HuH-7 (cell line): ENCODE measurements at places on chromosomes 2 and 18.
A peak's percentile ranks its signal among the peaks of the same experiment; 100 is the strongest.

DNA sequence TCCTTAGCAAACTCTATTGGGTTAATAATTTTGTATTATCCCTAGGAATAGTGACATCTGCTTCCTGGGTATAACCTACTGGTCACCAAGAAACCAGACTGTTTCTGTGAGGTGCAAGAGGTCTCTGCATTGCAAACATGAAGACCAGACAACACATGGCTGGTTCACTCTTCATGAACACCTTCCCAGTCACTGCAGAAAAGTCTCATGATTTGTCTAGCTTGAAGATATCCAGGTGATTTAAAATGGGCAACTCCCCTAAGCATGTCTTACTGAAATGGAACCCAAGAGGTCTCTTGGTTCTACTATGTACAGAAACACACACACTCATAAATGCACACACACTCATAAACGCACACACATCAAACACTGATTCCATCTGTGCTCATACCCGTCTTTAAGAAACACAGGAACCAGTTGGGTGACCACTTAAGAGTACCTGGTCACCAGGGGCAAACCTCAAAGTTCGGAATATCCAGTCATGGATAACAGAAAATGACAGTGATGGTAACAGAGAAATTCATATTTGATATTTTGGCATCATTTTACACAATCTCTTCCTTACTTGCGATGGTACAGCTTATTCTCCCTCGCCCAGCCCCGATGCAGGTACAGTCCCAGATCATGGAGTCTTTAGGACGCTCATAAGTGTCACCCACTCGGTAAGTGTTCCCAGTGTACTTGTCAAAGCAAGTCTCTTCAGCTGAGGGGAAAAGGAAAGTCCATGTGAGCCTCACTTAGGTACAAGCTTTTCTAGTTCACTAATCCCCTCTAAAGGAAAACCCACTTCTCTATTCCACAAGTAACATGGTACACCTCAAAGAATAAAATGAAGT lies 2.9 kb downstream of the FN1 start:
- DNase-seq = no peak

DNA sequence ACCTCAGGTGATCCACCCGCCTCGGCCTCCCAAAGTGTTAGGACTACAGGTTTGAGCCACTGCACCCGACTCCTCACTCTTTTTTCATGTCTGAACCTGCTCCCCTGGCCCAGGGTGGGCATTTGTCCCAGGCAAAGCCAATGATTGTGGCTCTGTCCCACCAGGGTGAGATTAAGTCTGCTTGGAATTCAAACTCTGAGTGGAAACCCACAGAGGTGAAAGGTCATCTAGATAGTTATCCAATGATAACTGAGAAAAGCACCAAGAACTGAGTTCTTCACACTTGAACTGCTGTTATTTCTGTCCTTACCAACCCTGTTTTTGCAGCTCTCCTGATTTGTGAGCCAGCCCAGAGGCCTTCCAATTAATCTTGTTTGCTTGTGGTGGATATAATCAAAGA lies 62.4 kb upstream of the ACVR1 start:
- DNase-seq = peak; percentile 35

DNA sequence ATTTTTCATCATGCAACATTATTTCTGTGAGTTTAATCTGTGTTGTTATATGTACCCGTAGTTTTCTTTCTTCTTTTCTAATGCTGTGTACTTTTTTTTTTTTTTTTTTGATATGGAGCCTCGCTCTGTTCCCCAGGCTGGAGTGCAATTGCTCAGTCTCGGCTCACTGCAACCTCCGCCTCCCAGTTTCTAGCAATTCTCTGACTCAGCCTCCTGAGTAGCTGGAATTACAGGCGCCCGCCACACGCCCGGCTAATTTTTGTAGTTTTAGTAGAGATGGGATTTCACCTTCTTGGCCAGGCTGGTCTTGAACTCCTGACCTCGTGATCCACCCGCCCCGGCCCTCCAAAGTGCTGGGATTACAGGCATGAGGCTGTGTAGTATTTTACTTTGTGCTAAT lies 155.4 kb downstream of the GALR1 start:
- no peak for DNase-seq

DNA sequence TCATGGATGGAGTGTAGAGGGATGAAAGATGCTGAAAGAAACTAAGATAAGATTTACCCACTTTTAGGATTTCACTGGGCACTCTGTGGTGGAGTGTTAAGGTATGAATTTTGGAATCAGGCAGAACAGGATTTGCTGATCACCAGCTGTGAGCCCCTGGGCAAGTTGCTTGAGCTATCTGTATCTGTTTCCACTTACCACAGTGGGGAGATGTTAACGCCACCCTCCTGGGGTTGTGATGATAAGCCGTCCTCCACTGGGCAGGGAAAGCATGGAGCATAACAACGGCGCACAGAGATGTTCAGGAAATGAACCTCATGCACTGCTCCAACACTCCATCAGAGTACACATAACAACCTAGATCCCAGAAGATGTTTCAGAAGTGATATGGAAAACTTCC lies 160.6 kb downstream of the MTCL1 start:
- DNase-seq = no peak

- DNase-seq = peak; percentile 83
These were observed 47.6 kb downstream of the PDCL3 start for GRCh38 chr2:100610381-100610831.

- DNase-seq = no peak
These were observed 75.5 kb downstream of the TRABD2A start for GRCh38 chr2:84805250-84805958.

DNA sequence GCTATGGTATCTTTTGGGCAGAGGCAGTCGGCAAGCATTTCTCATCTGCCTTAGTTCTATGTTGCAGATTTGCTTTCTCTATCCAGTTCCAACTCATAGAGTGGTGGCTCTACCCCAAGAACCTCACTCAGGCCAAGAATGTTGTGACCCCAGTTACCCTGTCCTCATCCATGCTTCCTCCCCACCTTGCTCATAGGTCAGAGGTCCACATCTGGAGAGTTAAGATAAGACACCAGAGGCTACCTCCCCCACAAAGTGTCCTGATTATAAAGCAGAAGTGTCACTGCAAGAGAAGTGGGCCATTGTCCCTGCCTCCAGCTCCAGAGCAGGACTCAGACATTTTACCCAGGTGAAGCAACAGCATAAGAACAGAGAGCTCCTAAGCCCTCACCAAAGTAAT lies 276.8 kb upstream of the CHST9 start:
- no peak for DNase-seq

DNA sequence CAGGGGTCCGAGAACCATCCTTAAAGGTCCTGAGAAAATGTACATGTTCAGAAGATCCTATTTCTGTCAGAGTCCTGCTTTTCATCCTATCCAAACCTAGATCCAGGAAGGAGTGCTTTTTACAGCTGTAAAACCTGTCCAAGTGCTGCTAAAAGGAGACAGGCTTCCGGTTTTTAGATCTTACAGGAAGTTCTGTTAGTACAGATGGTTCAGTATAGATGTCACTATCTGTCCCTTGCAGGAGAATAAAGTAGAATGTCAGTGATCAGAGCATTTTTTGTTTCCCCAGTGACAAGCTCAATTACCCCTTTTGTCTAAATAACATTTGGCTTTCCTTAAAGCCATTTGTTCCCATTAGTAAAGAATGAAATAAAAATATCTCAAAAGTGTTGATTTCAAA lies 98.3 kb downstream of the NRP2 start:
- DNase-seq = no peak

- DNase-seq = no peak
These were observed 73.1 kb downstream of the MYCN start for GRCh38 chr2:16013359-16013911.

GRCh38 chr2:174340400-174341292 lies 5.9 kb downstream of the SP9 start:
- no peak for DNase-seq

DNA sequence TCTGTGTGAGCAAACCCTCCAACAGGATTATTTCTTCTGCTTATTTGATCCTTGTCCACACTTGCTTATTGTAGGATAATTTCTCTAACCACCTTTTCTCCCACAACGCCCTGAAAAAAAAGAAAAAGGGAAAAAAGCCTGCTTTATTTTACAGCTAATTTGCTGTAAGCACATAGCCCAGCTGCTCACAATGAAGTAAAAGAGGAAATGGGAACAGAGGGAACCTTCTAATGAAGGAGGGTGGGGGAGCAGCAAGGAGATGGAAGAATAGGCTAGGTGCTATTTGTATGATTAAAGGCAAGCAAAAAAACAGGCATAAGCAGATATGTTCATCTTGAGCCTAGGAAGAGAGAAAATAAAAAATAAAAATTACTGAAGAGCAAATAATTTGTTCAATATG lies 331.6 kb downstream of the TXNL1 start:
- DNase-seq = no peak

DNA sequence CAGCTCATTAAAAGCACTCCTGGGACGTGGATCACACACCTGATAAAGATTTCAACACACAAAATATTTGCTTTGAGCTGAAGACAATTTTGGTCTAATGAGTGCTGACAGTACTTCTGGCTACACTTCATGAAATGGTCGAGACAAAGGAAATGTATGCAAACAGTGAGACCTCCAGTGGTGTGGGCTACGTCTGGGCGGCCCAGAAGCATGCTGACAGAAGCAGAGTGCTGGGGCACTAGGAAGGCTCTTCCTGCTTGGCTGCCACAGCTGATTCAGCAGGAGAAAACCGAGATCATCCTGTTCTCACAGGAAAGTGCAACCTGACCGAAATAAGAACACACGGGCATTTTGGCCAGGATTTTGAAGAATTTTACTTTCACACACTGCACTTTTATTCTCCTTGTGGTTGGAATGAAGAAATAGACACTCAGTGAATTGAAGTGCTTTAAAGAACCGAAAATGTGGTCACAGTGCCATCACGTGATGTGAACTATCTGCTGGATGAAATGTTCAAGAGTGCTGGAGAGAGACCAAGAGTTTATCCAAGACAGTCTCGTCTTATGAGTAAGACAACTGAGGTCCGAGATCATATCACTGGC lies 149.5 kb downstream of the CCBE1 start:
- no peak for DNase-seq

DNA sequence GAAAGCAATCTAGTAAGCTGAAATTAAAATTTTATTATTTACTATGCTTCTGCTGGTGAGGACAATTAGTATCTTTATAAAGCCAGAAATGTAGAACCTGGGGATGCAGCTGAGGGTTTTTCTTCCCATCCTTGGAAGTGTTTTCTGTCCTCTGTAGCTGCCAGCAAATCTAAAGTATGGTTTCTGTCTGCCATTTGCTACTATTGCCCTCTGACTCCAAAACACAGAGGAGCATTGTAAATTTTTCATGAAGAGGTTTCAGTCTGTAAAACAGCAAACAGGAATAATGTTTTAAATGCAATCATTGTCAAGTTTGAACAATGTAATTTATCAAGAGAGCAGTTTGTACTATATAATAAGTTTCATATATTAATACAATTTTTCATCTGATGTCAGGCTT lies 258.8 kb downstream of the ZNF407 start:
- DNase-seq = no peak

- DNase-seq = peak; percentile 49
These were observed 925 bp downstream of the SESTD1 start for GRCh38 chr2:179263446-179264367.

DNA sequence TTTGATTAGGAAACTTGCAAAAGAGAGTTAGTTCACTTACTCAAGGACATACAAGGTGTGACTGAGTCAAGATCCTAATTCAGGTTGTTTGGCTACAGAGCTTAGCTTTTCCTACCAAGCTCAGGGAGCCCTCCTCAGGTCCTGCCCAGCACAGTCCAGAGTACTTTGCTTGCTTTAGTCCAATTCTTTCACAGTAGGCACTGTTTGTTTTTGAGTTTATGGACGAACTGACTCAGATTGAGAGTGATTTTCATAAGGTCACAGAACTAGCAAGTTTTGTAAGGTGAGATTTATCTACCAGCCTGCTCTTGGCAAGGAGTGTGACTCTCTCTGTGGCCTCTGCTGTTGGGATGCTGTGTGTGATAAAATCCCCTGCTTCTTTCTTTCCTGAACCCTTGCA lies 310.5 kb downstream of the PTPRM start:
- DNase-seq = no peak

- no peak for DNase-seq
These were observed 148.6 kb upstream of the FIGN start for GRCh38 chr2:163884416-163884815.

DNA sequence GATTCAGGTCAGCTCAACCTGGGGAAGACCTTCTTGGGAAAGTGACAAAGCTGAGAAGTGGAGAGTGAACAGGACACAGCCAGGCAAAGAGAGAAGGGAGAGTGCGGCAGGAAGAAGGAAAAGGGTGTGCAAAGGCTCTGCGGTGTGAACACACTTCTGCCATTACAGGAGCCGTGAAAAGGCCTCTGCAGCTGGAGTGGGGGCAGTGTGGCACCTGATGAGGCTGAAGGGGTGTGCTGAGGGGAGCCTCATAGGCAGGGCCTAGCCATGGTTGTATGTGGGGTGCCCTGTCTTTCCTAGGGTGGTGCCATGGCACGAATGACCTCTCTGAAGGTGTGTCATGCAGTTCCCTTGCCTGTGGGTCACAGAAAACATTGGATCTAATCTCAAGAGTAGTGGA lies 347.6 kb downstream of the CYRIA start:
- DNase-seq = no peak

DNA sequence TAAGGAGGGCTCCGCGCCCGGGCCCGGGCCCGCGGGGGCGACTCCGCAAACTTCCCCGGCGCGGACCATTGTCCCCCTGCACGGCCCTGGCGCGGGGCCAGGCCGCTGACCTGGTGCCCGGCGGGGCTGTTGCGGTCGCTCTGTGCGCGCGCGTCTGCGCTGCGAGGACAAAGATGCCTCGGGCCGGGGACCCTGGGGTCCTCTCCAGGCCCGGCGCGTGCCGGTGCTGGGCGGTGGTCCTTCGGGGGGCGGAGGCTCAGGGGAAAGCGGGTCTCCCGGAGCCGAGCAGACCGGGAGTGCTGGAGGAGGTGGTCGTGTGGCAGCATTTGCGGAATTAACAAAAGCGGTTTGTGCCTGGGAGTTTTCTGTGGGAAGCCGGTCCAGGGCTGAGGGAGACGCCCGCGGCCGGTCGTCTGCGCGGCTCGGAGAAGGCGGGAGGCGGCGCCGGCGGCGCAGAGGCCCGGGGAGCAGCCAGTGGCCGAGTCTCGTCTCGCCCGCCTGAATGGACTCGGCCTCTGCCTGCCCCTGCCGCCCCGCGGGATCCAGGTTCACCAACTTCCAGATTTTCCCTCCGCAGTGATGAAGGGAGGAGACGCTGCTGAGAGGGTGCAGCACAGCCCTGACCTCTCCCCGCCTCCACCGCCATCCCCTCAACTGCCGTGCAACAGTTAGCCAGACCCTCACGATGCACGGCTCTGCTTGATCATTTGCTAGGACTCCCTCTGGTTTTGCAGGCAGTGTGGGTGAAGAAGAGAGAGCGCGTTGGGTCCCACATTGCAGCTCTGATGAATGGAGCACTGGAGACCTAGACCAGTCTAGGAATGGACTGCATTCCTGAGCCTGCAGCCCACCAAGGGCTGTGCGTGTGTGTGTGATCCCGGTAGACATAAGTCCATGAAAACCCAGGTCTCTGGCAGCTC lies 705 bp downstream of the EFR3B start:
- DNase-seq = peak; percentile 34

DNA sequence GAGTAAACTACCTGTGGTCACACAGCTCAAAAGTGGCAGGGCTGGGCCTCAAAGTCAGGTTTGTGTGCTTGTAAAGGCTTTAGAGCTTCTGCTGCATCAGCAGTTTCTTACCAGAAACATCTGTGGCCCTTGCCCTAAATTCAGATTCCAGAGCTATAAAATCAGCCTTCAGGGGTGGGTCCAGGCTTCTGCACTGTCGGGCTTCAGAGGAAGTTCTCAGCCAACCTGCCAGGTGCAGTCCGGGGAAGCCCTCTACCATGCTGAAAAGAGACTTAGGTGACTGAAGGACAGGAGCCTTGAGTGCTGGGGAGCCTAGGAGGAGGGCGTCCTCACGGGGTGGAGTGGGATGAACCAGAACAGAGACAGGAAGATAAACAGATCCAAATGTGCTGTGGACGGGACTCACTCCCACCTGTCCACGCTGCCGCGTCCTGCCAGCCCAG lies 69.9 kb upstream of the HS6ST1 start:
- no peak for DNase-seq
